Right atrium auricular region (tissue), 2 donors: ENCODE measurements at places on chromosomes 16 and 17.

DNA sequence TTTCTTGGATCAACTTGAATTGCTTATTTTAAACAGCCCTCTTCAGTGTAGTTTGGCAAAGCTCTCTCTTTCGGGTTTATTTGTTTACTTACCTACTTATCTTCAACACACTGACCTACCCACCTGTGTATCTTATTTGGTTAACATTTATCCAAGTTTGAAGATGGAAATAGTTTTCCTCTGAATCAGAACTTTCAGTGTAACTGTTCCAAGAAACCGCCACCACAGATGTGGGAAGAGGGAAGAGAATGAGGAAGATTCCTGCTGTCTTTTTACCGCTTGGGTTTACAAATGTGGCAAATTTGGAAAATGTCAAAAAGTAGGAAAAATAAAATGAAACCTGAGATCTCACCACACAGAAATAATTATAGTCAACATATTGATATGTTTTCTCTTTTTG is 115.8 kb downstream of the MSI2 start:
- no peak for DNase-seq

DNA sequence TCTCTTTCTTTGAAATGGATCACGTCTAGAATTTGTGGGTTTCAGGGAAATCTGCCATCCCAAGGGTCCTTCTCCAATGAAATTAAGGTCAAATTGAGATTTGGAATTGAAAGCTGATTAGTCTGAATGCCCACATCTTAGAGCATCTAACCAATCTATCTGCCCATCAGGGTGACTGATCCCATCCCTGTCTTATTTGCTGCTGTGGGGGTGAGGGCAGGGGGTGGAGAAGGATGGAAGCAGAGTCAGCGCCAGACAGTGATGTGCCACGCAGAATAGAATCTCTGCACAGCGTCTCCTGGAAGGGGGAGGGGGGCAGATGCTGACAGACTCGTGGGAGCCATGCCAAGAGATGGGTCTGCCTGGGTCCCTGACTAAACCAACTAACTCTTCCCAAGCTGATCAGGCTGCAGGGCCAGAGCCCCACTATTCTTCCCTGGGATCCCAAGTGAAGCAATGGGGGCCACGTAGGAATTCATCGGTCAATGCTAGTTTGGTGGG is 32.1 kb downstream of the CDK5RAP3 start:
- no peak for DNase-seq

DNA sequence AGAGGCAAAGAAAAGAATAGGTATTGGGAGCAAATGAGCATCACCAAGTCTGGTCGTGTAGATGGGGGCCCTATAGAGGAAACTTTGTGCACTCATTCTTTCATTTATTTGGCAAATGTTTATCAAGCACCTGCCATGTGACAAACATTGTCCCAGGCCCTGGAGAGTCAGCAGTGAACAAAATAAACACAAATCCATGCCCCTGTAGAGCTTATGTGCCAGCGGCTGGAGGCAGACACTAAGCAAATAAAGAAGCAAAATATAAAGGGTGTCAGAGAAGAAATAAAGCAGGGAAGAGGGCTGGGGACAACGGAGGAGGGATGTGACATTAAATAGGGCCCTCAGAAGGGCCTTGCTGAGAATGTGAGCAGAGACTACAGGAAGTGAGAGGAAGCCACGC is 45.5 kb downstream of the KATNIP start:
- DNase-seq = no peak

DNA sequence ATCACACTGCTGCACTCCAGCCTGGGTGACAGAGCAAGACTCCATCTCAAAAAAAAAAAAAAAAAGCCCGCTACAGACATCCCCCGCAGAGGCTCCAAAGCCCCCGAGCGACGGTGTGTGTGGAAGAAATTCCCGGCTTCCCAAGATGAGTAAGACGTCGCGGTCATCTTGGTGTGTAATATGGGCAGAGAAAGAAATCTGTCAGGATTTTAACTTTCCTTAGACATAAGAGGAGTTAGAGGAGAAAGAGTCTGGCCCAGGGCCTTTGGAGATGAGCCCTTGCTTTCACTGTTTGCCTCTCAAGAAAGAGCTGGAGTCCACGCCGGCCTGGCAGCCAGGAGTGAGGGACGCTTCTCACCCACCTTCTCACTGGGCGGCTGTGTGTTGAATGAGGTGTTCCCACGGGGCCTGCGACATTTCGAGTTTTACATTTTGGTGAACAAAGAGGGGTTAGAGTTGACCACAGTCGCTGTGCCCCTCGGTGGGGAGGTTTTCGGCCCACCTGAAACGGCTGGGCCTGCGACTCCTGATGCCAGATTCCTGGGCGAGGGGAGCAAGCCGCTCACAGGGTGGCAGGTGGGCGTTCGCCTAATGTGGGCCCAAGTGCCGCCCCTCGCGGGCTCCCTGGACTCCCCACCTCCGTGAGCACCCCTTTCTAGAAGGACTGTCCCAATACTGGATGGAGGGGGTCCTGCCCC is 17.9 kb downstream of the C1QTNF1 start:
- no peak for DNase-seq

DNA sequence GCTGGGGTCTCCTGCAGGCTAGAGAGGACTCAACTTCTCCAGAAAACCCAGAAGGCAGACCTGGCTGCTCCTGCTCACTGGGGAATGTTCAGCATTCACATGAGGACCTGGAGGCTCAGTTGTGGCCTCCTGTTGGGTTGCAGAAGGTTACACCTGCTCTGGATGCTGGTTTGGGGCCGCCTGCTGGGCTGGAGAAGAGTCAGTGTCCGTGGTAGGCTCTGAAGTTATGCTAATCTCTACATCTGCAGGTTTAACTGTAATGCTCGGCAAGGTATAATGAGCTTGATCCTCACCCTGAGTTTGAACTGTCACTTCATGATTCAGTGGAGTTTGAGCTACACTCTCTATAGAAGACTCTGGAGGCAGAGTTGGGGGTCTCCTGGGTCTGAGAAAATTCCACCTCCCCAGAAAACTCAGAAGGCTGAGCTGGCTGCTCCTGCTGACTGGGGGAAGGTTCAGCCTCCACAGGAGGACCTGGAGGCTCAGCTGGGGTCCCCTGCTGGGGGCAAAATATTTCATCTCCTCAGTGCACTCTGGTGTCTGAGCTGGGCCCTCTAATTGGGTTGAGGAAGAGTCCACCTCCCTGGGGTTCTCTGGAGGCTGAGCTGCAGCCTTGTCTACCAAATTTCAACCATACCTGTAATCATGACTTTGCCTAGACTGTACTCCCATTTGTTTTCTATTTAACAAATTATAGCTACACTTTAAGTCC is 23.5 kb downstream of the RDM1 start:
- no peak for DNase-seq

GRCh38 chr17:83081684-83082201 is 2.3 kb downstream of the METRNL start:
- peak; percentile 87 for DNase-seq

- no peak for DNase-seq
These were observed 40.2 kb upstream of the CHMP6 start for GRCh38 chr17:80951121-80952090.

DNA sequence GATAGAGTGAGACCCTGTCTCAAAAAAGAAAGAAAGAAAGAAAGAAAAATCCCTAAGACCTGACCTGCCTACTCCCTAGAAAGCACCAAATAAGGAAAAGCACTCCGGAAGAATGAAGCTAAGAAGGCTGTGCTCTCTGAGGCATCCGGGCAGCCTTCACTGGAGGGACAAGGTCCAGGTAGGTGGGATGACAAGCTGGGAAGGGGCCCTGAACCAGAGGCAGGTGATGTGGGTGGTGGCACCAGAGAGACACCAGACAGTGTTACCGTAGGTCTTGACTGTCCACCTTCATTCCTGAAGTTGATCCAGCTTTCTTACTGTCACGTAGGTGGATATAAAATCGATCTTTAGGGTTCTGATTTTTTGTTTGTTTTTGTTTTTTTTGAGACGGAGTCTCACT is 26.3 kb downstream of the SMTNL2 start:
- no peak for DNase-seq

GRCh38 chr16:1820096-1820945 is 6.3 kb downstream of the HAGH start:
- no peak for DNase-seq

GRCh38 chr17:28133562-28133970 is 91.1 kb downstream of the NLK start:
- no peak for DNase-seq

DNA sequence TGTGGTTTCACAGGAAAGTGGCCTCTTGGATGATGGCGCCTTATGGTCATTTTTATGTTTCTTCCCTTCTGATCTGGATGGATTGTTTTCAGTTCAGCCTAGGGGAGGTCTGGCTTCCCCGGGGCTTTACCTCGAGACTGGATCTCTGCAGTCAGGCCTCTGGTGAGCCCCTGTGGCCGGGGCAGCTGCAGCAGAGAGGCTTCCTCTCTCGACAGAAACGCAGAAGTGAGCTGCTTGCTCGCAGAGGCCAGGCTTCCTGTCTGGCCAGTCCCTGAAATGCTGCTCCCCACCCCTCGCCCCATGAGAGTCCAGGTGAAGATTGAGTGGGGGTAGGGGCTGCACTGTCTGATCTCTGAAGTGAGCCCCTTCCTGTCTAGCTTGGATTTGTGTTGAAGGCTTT is 44.0 kb downstream of the PLCG2 start:
- no peak for DNase-seq

- DNase-seq = no peak
These were observed 6.2 kb downstream of the SLC12A3 start for GRCh38 chr16:56871172-56871593.

DNA sequence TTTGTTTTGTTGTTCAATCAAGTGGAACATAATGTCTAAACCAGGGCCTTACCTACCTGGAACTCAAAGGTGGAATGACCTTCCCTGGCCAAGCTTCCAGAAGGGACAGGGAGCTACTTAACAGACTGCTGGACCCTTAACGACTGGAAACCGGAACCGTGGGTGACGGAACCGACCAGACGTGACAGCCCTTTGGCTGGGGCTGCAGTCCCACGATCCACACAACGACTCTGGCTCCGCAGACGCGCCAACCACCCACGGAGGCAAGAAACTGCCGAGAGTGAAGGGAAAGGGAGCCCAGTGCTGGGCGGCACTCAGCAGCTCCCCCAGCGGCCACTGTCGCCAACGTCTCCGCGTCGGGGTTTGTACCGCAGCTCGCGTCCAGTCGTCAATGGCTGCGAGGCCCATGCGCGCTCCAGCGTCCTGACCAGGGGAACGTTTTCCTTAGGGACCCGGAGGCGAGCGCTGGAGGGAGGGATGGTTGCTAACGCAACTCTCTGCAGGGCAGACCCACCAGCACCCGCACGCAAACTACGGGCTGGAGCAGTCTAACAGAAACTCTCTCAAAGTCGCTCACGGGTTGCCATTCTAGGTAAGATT is 5.5 kb upstream of the KIF22 start:
- DNase-seq = peak; percentile 68

DNA sequence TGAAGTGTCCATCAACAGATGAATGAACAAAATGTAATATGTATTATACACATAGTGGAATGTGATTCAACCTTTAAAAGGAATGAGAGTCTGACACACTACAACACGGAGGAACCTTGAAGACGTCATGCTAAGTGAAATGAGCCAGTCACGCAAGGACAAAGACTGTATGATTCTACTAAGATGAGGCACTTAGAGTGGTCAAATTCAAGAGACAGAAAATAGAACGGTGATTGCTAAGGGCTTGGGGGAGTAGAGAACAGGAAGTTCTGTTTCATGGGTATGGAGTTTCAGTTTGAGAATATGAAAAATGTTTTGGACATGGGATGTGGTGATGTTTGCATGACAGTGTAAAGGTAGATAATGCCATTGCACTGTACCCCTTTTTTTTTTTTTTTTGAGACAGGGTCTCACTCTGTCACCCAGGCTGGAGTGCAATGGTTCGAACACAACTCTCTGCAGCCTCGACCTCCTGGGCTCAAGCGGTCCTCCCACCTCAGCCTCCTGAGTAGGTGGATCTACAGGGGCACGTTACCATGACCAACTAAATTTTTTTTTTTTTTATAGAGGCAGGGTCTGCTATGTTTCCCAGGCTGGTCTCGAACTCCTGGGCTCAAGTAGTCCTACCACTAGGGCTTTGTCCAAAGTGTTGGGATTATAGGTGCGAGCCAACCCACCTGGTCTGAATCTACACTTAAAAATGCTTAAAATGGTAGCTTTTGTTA is 2.9 kb upstream of the CCDC102A start:
- DNase-seq = peak; percentile 38

DNA sequence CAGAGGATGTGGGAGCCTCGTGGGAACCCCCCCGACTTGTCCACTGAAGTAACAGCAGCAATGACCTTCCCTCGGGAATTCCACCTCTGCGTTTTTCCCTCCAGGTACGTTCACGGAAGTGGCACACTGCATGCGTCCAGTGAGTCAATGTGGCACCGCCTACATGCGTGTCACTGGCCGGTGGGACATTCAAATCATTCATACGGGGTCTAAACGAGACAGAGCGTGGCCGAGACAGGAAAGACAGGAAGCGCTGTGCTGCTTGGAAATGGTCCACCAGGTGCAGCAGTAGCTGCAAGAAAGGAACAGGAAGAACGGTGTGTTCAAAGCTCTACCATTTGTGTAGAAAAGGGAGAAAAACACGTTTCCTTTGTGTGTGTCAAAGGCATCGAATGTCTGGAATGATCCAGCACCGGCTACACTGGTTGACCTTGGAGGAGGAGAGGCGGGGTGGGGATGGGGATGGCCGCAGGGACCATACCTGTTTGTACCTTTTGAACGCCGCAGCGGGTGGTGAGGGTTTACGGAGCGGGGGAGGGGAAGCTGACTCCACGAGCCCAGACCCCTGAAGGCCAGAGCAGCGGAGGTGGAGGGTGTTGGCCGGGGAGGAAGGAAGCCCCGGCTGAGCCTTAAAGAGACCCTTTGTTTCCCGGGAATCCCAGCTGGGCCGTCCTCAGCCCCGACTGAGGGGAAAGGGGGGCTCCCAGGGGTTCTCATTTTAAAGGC is 1.7 kb upstream of the PGAP6 start:
- no peak for DNase-seq

DNA sequence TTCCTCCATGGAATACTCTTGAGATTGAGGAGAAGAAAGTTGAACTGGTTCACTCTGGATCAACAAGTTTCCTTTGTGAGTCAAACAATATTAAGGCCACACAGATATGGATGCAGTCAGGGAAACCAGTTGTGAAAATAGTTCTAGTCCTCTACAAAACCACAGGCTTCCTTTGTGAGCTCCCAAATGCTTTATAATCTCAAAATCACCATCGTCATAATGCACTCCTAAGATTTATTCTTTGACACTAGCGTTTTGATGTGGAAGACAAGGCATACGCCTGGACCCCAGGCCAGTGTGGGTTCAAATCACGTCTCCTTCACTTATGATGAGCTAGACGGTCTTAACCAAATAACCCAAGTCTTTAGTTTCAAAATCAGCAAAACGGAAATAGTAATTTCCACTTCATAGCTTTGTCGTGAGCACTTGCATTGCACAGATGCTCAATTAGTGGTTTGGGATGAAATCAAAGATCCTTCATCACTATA is 142.6 kb downstream of the STX8 start:
- DNase-seq = no peak

DNA sequence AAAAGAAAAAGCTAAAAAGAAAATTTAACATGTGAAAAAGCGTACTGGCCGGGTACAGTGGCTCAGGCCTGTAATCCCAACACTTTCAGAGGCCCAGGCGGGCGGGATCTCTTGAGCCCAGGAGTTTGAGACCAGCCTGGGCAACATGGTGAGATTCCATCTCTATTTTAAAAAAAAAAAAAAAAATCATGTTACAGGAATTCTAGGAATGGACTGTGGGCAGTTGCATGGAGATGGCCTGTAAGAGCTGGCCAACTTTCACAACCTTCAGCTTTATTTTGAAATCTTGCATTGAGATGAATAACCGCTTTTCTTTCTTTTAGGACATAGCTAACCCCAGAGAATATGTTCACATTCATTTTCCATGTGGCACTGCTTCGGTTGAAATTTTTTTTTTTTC is 8.2 kb upstream of the CIAO3 start:
- no peak for DNase-seq

- peak; percentile 59 for DNase-seq
These were observed 30.1 kb upstream of the HAPSTR1 start for GRCh38 chr16:9061358-9061813.
